Hematopoietic multipotent progenitor cell (in vitro differentiated cells): ENCODE measurements at places on chromosomes 12 and 14.

DNA sequence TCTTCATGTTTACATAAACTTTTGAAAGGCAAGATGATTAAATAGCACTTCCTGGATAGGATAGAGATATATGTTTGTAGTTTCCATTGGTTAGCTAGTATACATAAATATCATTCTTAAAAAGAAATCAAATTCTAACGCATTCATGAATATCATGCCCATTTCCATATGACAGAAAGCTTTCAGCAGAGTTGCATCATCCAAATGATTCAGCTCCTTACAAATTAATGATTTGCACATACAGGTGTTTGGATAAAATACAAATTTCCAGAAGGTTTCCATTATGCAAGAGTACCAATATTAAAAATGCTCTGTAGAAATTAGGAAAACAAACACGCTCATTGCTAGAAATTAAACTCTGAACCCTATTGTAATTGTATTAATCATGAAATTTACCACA, 264.4 kb downstream of the FOXG1 start:
- DNase-seq: no peak

GRCh38 chr14:72763892-72764291, 130.0 kb downstream of the DPF3 start:
- no peak for DNase-seq

DNA sequence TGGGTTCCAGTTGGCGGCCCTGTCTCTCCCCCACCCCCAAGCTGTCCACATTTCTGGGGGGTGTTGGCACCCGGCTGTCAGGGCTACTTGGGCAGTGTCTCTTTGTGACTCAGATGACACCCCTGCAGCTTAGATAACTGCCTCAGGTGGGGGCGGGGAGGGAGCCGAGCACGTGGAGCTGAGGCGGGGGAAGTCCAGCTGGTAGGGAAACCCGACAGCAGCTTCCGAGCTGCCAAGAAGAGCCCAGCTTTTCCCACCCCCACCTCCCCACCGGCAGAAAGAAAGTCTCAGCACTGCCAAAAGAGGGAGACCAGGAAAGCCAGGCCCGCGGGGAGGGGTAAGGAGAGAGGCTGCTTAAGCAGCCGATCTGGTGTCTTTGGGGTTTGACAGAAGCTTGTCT, 1.4 kb downstream of the LRTM2 start:
- no peak for DNase-seq

- DNase-seq: no peak
Measured at GRCh38 chr12:115227137-115227615, 543.2 kb upstream of the TBX3 start.

- no peak for DNase-seq
Measured at GRCh38 chr12:130568501-130568900, 147.6 kb downstream of the RIMBP2 start.

- peak; percentile 77 for DNase-seq
Measured at GRCh38 chr12:14417715-14418114, 52.2 kb downstream of the ATF7IP start.

GRCh38 chr12:56590237-56590830, 39.8 kb downstream of the BAZ2A start:
- DNase-seq: no peak

- DNase-seq: no peak
Measured at GRCh38 chr12:123231931-123232330, 1.0 kb downstream of the MPHOSPH9 start.

DNA sequence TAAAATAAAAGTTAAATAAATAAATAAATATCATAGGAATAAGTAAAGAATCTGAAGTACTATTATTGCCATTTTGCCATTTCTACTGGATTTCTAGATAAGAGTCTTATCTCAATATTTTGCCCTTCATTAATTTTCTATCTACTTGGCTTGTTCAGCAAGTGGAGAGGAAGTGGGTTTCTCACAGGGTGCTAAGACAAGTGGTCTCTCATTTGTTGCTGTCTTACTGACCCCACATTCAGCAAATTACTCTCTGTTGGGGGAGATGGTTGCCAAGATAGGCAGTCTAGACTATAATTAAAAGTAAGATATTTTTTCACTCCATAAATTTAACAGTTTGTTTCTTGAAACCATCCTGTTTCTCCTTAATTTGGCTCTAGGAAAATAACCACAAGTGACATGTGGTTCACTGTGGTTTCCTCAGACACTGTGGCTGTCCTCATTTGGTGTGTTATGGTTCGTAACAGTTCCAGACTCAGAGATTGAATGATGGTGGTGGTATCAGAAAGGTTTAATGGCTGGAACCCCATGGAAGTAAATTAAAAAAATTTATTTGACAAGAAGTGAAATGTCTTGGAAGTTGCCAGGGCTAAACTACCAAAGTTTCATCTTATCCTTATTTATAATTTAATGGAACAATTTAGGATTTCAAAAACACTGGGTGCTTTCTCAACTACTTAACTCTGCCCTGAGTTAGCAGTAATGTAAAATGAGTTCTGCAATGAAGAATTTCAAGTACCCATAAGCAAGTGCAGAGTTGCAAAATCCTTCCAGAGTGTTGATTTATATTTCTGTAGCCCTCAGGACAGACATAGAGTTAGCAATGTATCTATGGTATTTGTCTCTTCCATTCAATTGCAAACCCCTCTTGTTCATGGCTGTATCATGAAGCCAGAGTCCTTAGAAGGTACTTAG, 214.8 kb downstream of the MSRB3 start:
- no peak for DNase-seq

DNA sequence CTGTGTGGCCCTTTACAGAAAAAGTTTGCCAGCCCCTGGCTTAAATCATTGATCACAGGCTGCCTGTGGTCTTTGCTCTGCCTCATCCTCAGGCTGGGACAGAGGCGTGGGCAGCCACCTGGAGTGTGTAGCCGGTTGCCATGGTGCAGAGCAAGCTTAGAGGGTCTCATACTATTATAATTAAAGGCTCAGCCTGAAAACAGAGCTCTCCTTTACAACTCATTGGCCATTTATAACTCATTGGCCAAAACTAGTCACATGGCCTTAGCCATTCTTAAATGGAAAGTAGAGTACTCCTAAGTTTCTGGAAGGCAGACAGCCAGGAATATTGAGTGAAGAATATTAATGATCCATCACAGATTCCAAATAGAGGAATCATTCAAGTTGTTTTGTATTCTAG, 3.0 kb downstream of the HSP90B1 start:
- no peak for DNase-seq

DNA sequence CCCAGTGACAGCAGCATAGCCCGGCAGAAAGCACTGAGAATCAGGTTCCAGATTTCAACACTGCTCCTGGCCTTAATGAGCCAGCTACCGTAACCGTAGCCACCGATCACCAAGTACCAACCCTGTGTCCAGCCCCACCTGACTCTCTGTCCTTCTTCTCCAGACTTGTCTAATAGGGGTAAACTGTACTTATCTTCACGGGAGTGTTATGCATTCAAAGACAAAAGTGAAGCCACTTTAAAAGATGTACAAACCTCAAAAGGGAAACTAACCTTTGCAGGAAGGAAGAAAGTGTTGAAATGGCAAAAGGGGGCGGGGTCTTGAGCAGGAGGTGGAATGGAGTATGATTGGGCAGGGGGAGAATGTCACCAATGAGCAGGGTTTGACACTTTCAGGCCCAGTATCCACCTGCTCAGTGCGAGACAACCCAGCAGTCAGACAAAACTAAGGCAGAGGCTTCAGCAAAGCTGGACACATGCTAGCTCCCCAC, 226.1 kb downstream of the CHST11 start:
- peak; percentile 24 for DNase-seq

- DNase-seq: no peak
Measured at GRCh38 chr14:75910048-75910447, 71.7 kb downstream of the TGFB3 start.

- no peak for DNase-seq
Measured at GRCh38 chr14:55416866-55417265, 5.2 kb upstream of the ATG14 start.
